ENCODE measurements at places on chromosomes 13 and 19. TPM values are rescaled to one million over a fixed set of nuclear protein-coding genes. Genes with fewer than 3 reads are reported as not detected.

Gene VSTM2B
- not detected for total RNA-seq

Gene WDR88
- not detected for total RNA-seq

Gene ERICH4
- not detected for total RNA-seq

DNA sequence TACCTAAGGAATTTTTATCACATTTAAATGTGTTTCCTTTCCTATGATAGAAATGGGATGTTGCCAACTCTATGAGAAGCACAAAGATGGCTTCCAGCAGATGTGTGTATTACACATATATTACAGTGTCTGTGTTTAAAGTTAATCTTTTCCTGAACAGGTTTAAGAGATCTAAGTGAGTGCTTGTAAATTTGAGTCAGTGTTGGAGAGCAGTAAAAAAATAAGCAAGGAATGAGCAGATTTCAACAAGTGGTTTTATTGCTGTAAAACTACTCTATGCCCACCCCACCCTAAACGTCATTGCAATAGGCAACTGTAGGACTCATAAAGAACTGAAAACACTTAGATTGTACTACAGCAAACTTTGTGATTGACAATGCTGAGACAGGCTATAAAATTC lies 248.7 kb downstream of the KLF5 start:
- no peak for DNase-seq

DNA sequence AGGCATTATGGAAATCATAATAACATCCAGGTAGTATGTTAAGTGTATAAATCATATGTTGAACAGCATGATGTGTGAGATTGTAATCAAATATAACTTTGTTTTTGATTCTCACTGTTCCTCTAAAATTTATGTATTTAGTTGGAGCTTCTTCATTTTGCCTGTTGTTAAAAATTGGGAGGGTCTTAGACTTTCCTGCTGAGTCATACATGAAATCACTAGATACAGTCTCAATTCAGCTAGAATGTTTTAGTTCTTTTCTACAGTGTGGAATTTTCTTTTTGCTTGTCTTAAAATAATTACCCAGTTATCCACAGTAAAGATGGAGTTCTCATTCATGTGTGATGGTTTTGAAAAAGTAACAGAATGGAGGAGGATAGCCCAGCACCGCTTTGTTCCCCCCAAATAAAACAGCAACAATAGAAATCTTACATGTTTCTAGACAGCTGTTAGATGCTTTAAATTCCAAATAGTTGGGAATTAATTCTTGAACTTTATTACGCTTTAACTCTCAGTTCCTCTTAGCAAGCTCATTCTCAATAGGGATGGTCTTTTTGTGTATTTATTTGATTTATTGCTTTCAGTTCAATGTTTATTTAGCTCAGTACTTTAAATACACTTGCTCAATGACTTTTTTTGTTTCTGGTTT lies 109.5 kb downstream of the PDS5B start:
- no peak for DNase-seq

GRCh38 chr13:63910511-63910910 lies 2494.9 kb upstream of the PCDH20 start:
- DNase-seq = no peak

DNA sequence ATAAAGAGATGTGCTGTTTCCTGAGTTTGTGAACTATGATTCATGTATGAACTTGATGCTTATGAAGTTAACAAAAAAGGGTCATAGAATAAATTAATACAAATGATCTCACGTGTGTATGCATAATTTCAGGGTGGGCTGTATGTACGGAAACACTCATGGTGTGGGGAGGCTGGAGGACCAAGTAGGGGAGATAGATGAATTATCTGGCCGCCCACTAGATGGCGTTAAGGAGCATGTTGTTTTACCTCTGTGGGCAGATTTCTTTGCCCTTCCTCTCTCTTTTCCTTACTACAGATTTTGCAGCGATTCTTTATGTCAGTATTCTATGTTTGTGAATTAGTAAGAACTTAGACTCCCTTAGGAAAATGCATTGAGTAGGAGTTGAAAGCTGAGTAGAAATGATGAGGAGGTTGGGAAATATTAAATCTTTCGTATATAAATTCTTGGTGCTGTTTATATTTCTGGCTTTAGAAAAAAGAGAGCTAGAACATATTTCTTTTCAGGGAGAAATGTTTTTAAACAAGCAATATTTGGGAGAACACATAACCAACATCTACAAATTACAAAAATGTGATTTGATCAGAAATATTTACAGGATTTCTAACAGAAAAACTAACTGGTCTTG lies 47.4 kb upstream of the TMTC4 start:
- DNase-seq = peak; percentile 29

Gene DNAAF3
- total RNA-seq = 0.27 TPM
